ENCODE measurements at places on chromosomes 11 and 22.

GRCh38 chr22:43066134-43066533, 23.1 kb downstream of the TTLL1 start:
- no peak for DNase-seq

DNA sequence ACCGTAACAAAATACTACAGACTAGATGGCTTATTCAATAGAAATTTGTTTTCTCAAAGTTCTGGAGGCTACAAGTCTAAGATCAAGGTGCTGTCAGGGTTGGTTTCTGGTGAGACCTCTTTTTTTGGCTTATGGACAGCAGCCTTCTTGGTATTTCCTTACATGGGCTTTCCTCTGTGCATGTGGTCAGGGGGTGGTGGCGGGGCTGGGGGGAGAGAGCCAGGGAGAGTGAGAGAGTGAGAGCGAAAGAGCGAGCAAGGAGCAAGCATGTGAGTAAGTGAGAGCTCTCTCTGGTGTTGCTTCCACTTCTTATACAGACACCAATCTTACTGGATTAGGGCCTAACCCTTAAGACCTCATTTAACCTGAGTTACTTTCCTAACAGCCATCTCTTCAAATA, 181.5 kb downstream of the TMEM135 start:
- no peak for DNase-seq

- DNase-seq = no peak
These were observed 24.3 kb downstream of the PATL1 start for GRCh38 chr11:59644528-59644927.

GRCh38 chr22:46827781-46828180, 65.3 kb downstream of the TBC1D22A start:
- DNase-seq = no peak

- DNase-seq = no peak
These were observed 39.8 kb upstream of the RPS13 start for GRCh38 chr11:17117262-17117661.

DNA sequence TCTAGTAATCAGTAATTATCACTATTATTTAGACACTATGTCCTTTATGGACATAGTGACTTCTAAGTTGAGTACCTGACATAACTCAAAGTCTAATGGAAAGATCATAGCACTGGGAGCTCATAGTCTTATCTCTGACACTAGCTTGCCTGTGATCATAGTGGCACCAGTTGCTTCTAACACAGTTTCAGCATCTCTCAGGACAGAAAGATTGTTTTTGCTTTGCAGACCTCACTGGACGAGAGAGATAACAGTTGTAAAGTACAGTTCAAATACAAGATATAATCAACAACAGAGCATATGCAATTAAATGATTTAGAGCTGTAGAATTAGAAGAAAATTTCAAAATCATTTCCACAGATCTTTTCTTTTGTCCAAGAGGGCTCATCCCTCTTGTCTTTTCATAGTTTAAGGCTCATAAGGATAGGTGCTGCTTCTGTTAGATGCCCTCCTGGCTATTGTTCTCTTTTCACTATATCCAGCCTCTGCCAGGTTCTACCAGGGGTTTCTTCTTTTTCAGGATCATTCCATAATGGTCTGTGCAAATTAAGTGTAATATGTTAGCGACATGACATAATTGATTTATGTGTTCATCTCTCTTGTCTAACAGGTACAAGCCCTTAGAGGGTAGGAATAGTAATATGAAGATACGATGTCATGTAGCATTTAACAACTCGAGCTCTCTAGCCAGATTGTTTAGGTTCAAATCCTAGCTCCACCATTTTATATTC, 1175.4 kb upstream of the TENM4 start:
- no peak for DNase-seq

- no peak for DNase-seq
These were observed 5.8 kb downstream of the RAPSN start for GRCh38 chr11:47443028-47443700.

DNA sequence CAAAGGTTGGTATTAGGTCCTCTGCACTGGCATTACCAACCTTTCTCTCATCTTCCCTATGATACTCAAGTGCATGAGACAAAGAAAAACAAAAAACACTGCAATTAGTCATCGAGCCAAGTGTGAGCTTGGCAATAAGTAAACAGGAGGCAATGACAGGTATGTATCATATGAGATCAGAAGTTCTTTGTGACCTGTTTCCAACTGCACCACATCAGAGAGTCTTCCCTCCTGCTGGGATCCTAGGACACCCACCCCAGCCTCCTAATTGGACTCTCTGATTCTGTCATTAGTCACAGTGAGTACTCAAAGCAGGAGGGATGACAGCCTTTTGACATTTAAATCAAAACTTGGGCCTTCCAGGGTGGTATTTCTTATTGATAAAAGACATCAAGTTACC, 7.8 kb upstream of the JAML start:
- no peak for DNase-seq

DNA sequence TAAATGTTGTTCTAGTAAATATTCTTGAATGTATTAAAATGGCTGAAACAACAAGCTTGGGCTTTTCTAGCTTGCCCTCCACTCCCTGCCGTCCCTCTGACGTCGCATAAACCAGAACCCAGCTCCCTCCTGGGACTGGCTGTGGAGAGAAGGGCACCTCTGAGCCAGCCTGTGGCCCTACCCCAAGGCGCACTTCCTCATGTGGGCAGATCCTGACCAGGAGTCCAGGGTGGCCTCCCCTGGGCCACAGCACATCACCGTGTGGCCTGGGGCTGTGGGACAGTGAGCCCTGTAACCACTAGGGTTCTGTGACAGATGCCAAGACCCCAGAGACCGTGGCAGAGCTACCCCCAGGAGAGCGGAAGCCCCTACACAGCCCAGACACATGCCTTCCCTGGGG, 10.2 kb upstream of the ADORA2A start:
- no peak for DNase-seq

- no peak for DNase-seq
These were observed 55.3 kb upstream of the GCAT start for GRCh38 chr22:37752189-37753087.

DNA sequence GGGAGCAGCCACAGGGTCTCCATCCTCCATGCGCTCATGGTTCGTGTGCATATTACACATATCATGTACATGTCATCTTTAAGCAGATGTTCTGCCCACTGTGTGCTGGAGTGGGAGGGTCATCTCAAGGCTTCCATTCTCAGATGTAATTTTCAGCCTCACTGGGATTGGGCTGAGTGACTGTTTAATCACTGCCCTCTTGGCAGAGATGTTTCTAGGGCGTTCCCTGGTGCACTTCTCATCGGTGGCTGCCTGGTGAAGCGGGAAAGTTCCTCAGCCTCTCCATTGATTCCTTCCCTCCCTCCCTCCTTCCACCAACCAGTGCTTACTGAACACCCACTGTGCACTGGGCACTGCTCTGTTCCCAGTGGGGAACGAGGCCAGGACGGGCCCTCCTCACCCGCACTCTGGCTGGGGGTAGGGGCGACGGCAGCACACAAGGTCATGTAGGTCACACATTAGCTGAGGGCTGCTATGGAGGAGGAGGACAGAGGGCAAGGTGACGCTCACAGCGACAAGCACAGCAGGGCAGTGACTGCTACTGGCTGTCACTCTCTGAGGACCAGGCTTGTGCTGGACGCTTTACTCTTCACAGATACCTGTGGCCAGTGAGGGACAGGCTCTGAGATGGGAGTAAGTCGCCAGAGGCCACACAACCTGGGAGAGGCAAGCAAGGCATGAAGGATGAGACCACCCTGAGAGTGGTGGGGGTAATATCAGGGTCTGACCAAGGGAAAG, 22.9 kb downstream of the GNAZ start:
- no peak for DNase-seq

DNA sequence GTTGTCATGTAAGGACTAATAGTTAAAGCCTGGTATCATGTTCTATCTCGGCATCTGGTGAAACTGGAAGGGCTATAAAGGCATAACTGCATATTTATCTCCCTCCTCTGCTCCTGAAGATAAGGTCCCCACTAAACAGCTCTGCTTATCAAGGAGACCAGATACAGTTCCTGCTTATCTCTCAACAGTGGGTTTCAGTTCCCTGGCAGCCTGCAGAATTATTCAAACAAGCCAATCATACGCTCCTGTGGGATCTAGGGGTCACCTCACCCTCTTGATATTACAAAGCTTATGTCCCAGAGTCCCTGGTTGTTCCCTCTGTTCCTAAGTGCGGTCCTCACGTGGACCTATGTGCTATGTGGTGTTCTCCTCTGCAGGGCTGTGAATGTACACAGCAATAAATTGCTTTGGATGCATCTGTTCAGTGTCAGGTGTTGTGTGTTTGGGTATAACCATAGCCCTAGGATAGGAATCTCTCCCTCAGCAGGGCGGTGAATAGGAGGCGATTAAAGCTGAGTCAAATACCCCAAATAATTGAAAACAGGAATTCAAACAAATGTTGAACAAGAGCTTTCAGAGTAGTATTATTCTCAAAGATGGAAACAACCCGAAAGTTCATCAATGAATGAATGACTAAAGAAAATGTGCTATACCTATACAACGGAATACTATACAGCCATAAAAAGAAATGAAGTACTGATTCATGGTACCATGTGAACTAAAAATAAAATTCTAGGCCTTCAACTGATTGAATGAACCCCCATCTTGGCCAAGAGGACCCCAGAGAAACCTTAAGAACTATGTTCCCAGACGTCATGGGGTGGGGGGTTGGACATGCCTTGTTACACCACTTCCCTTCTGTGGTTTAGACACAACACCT, 3.1 kb upstream of the OOSP4A start:
- DNase-seq = no peak

- no peak for DNase-seq
These were observed 121.5 kb downstream of the ST3GAL4 start for GRCh38 chr11:126476977-126477376.

GRCh38 chr11:128903248-128904061, 12.3 kb downstream of the KCNJ5 start:
- DNase-seq = no peak

DNA sequence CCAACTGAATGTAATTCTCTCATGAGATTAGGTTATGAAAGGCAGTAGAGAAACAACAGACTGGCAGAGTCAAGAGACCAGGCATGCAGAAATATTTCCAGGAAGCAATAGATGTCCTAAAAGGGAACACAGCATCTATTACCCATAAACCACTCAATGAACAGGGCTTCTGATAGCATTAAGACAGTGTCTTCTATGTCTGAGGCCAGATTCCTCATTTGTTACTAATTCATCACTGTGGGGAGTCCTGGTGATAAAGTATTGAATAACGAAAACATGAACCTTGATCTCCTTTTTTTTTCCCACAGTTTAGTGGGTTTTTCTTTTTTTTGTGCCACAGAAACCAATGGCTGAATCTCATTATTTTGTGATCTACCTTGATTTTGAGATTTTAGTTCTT, 339.0 kb downstream of the METTL15 start:
- no peak for DNase-seq

DNA sequence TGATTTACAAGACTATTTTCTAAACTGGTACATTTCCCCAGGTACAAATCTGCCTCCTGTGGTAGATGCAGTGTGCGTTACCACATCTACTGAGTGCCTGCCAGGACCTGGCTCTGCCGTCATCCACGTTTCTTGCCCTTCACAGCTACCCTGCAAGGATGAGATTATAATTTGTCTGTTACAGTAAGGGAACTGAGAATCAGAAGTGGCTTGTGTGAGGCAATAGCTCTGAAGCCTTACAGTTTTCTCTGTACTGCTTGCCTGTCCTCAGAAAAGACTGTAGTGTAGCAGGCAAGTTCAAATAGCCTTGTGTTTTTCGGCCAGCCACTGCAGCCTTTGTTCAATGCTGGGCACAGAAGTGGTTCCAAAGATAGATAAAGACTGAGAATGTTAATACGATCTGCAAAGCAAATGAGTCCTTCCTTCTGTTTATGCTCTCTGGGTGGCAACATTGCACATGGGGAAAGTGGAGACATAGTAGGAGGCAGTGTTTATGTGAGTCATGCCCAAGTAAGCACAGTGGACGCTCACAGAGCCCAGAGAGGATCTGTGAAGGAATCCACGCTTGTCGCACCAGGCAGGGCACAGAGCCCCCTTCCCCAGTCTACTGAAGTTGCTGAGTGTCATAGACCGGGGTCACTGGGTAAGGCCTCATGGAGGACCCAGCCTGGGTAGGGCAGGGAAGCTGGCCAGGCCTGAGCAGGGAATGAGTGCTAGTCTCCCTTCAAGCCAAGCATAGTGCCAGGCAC, 49.1 kb downstream of the MICAL2 start:
- DNase-seq = no peak

- no peak for DNase-seq
These were observed 20.7 kb downstream of the SYT9 start for GRCh38 chr11:7272373-7272772.

DNA sequence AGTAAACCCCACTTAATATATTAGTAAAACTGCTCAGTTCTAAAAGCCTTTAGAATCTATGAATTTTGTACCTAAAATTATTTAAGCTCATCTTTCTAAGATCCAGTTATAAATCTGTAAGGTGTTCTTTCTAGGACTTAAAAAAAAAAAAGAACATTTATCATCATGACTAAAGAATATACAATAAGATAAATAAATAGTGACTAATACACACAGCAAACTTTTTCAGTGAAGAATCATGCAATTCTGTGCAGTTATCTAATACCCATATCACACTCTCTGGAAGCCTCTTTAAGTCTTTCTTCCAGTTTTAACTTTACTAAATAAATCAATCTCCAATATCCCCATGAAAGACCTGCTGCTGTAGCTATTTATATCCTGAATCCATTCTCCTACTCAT, 59.8 kb downstream of the CEP57 start:
- no peak for DNase-seq

DNA sequence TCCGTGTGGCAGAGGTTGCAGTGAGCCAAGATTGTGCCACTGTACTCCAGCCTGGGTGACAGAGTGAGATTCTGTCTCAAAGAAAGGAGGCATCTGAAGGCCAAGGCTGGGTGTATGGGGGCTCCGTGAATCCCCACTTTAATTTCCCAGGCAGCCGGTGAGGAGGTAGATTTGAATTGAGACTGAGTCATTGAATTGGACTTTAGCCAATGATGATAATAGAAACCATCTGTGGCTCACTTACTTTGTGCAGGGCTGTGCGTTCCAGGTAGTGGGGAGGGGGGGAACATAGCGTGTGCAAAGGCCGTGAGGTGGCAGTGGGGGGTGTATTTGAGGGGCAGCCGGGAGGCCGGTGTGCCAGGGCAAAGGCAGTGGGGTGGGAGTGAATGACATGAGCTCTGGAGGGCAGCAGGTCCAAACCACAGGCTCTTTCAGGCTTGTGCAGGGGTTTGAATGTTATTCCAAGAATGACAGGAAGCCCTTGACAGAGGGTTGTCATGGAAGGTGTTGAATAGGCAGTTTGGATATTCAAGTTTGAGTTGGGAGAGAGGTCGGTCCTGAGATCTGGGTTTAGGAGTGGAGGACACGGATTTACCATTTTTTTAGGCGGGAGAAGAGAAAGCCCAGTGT, 6.1 kb downstream of the ARHGAP8 start:
- no peak for DNase-seq

DNA sequence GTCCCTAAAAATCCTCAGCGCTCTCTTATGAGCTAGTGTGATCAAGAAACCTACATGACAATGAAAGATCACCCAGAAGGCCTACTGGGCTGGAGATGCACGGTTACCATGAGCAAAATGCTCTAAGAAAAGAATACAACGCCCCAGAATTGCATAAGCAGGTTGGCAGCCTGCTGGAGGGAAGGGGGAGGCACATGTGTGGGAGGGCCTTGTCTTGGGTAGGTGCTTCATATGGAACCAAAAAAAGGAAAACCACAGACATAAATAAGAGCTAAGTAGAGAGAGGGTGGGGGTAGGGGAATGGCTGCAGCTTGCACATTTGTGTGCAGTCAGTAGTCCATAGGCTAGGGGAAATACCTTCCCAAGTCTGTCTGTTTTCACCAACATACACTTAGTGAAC, 2.8 kb downstream of the SIAE start:
- DNase-seq = no peak

Measured in activated CD4-positive, alpha-beta T cell treated with anti-CD3 and anti-CD28 coated beads, Interleukin-2, amount 50 U/mL, for 24 hours (primary cell).